Fibroblast of lung (primary cell): ENCODE measurements at places on chromosomes 11 and 22.

DNA sequence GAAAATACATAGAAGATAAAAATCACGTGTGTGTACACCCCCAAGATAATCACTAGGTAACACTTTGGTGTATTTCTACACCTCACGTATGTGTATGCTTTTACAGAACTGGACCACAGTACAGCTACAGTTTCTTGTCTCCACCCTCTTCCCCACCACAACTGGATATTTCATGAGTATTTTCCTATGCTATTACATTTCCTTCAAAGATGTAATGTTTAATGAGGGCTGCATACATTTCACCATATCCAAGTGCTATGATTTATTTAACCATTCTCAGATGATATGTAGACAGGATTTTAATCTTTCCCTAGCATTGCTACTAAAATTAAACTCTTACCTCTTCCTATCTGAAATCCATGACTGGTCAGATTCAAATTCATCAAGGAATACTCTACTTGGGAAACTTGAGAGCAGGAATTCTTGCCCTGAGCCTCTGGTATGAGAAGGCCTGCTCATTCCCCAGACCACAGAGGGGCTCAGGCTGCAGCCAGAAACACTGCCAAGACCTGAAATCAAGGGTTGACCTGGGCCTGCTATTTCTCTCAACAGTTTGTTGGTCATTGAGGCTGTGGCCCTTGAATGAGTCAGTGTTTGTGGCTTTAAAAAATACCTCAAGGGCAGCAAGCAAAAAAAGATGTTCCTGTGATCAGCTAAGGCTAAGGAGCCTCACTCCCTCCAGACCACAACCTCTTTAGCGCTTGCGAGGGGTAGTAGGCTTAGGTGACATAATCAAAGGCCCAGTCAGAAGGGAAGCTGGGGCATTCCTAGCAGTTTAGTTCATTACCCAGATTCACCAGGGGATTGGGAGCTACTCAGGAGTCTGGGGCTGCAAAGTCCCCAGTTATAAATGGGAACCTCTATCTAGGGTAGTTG is 55.5 kb downstream of the ABTB2 start:
- DNase-seq = peak; percentile 92

- no peak for DNase-seq
Measured at GRCh38 chr11:76104285-76104684, 102.0 kb downstream of the WNT11 start.

GRCh38 chr22:48250937-48251530 is 1488.6 kb downstream of the TBC1D22A start:
- no peak for DNase-seq

DNA sequence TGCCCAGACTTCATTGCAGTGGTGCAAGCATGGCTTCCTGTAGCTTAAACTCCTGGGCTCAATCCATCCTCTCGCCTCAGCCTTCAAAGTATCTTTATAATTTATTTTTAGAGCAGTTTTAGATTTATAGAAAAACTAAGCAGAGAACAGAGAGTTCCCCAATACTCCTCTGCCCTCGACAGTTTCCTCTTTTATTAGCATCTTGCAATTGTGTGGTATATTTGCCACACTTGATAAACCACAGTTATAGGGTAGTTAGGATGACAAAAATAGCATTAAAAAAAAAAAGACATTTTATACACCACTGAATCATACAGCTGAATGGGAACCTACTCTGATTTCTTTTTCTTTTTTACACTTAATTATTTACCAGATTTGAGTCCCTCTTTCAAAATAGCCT is 31.2 kb downstream of the MS4A2 start:
- no peak for DNase-seq

- DNase-seq = peak; percentile 65
Measured at GRCh38 chr11:63738720-63739360, 29.7 kb downstream of the ZFTA start.

- no peak for DNase-seq
Measured at GRCh38 chr11:57709802-57710367, 2.1 kb downstream of the MED19 start.

- DNase-seq = peak; percentile 21
Measured at GRCh38 chr11:14499178-14499559, 442 bp downstream of the COPB1 start.

DNA sequence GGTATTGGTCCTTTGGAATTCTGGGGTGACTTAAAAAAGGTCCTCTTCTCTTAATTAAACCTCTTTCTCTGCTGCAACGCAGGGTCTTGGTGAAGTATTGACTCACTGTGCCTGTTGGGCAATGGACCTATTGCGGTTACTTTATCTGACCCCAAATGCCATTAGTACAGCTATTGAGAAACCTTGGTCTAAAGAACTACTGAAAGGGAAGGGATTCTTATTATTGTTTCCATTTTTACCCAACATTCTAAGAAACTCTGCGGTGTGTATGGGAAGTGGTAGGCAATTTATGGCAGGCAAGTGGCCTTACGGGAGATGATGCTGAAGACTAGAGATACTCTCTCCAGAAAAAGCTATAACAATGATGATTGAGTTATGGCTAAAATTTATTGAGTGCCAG is 12.5 kb downstream of the SLC6A5 start:
- DNase-seq = no peak

GRCh38 chr11:3929649-3930048 is 74.2 kb downstream of the STIM1 start:
- no peak for DNase-seq

- DNase-seq = no peak
Measured at GRCh38 chr11:134036492-134037045, 32.3 kb upstream of the JAM3 start.

DNA sequence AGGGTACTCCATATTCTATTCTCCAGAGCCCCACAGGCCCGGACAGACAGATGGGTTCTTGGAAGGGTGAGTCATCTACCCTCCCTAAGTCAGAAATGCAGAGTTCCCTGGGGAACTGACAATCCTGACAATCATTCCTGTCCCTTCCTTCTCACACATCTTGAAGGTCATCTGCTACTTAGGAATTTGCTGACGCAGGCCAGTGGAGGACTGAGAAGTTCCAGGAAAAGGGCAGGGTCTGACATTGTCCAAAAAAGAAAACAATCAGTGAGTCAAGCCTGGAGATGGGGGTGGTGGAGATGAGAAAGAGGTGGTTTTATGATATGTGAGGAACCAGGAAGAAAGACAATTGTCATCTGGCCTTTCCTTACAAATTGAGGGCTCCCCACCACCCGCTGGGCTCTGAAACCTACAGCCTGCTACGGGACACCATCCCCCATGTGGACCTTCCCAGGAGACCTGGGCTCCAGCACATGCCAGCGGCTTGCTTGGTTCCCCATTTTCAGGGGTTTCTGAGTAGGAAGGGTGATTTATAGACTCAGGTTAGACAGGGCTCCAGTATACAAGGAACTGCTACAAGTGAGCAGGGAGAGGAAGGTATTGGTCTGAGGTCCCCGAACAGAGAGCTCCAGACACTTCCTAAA is 12.9 kb downstream of the CD59 start:
- DNase-seq = peak; percentile 92

DNA sequence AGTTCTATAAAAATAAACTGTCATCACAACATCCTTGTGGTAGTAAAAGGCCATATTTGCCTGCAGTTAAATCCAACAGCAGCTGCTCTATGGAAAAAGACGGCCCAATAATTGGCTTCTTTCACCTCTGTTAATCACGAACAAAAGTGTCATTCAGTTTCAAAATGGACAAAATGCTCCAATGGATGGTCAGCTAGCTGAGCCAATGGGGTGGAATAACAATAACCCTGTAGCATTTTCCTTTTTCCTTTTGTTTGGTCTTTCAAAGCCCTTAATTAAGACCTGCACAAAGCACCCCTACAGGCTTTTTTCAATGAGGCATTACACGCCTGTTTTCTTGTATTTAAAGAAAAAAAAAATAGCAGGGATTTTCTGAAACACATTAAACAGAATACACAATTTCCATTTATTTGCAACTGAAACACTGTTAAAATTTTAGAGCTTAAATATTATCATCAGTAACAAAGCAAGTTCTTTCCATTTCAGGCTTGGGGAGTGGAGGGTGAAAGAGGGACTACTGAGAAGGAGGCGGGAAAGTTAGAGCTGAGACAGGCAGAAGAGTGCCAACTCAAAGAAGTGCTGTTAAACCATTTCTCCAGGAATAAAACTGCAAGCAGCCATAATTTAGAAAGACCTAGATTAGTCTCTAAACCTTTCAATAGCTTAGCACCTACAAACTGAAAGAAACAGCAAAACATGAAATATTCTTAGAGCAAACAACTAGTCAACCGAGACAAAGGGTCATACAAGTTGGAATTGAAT is 28.7 kb downstream of the LGR4 start:
- no peak for DNase-seq

DNA sequence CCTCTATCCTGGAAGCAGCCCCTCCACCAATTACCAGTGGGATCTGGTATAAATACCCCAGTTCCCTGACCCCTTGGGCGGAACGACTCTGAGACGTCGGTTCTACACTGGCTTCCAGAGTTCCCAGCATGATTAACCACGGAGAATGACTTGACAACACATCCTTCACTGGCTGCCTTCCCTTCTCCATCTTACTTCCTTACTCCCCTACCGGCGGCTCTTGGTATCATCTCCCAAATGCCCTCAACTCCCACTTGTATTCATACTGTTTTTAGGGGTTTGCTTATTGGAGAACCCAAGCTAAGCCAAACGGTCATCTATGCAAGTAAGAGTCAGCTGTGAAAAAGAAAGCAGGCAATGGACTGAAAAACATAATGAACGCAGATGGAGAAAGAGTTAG is 56.1 kb downstream of the APOL3 start:
- no peak for DNase-seq

DNA sequence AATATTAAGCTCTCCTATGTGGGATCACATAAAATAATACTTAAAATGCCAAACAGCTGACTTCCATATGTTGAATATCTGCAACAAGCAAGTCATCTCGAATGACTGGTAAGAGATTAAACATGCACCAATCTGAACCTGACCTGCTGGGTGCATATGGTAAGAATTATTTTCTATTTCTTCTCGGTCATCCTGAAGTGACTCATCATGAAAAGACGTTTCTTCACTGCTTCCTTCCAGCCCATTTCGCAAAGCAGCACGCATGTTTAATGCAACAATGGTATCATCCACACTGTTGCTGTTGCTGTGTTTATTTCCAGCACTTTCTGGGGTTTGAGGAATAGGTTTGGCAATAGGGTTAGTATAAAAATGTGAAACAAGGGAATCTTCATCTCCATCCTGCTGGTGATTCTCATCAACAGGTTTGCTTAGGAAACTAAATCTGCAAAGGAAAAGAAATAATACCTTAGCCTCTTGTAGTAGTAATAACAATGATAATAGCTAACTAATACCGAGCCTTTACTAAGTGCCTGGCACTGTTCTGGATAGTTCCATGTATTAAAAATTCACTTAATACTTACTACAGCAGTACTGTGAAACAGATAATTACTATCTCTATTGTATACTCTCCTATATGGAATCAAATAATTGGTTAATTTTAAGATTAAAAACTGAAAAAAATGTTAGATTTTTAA is 52.0 kb upstream of the CHRNA10 start:
- peak; percentile 95 for DNase-seq

GRCh38 chr11:65709661-65710060 is 2.4 kb upstream of the KAT5 start:
- DNase-seq = peak; percentile 47

DNA sequence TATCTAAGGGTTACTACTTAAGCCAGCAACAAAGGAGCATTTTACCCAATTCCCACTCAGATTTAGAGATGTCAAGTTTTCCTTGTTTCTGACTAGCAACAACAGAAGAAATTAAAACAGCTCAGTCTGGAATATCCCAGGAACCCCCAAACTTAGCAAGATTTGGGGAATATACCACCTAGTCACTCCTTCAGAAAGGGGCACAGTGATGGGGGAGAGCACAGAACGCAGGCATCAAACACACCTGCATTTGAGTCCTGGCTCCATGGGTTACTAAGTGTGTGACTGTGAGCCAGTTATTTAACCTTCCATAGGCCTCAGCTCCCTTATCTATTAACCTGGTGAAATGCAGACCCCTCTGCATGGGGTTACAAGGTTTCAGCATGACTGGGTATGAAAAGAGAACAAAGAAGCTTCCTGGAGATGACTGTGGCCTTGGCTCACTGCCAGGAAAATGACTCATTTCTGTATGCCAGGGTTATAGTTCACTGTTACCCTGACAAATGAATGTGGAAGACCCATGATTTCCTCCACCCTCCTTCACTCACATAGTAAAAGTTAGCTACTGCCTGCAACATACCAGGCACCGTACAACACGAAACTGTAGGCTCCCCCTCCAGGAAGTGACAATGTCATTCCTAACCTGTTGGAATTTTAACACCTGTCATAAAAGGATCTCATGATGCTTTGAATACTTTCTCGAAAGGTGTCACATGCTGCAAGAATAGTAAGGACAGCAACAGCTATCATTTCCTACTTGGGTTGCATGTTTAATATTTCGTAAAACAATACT is 79.6 kb downstream of the ME3 start:
- peak; percentile 88 for DNase-seq

DNA sequence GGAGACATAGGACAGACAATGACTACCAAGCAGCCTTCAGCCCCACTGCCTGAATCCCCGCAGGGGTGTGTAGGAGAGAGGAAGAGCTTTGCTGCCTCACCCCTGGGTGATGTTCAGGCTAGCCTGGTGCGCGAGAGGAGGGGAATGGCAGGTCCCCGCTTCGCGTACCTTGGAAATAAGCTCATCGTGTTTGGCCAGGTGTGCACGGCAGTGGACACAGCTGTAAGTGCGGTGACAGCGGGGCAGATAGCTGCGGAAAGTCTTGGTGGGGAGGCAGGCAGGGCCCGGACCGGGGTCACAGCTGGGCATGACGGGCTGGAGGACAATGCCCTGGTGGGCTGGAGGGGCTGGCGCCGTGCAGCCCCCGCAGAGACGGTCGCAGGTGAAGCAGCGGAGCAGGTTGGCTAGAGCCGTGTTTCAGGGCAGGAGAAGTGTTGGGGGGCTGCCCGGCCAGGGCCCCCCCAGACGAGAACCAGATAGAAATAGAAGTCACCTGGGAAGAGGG is 2.9 kb downstream of the YPEL4 start:
- no peak for DNase-seq

- DNase-seq = no peak
Measured at GRCh38 chr11:100734743-100735527, 47.8 kb downstream of the ARHGAP42 start.

- DNase-seq = no peak
Measured at GRCh38 chr11:72630104-72630852, 43.9 kb downstream of the PDE2A start.

DNA sequence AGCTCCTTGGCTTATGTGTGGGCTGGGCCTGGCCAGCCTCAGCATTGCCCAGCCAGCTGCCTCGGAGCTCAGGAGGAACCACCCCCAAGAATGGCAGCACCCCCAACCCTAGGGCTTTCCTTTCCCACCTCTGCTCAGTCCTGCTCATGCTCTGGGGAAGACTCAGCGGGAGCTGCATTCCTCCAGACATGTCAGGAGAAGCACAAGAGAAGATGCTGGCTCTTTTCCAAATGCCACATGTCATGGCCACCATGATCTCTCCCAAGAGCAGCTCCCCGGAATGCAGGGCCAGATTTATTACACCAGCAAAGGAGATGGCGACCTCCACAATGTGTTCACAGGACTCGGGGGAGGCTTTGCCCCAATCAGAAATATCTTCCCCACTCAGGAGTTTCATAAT is 143.7 kb downstream of the PKNOX2 start:
- no peak for DNase-seq

DNA sequence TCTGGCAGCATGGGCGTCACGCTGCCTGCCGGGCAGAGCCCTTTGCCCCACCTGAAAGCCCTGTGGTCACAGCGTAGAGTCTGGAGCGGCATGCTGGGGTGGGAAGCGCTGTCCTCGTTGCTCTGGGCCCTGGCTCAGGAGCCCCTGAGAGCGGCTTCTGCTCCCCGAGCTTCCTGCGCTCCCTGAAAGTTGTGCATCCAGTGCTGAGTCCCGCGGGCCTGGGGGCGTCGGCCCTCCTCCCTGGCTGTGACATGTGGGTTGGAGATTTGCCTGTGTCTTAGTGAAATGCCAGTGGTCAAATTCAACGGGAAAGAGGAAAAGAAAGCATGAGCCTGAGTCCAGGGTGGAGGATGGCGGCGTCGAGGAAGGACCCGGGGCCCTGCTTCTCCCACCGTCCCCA is 1208.0 kb downstream of the BRD1 start:
- no peak for DNase-seq
